ENCODE measurements at places on chromosomes 6 and 20. TPM values are rescaled to one million over a fixed set of nuclear protein-coding genes. Genes with fewer than 3 reads are reported as not detected.

Gene PCSK2
- total RNA-seq: 15.9 TPM

Gene ZBTB9
- 9.0 TPM for total RNA-seq

Gene ZNF292
- 124 TPM for total RNA-seq

Gene SNAP91
- 108 TPM for total RNA-seq

Gene KCNQ5
- total RNA-seq: 12.6 TPM

Gene NR2E1
- total RNA-seq: 6.1 TPM

Gene MYBL2
- 0.41 TPM for total RNA-seq

Gene THBS2
- 6.5 TPM for total RNA-seq

Gene C20orf204
- total RNA-seq: 1.2 TPM

Gene PSMF1
- total RNA-seq: 24.5 TPM

Gene SPTLC3
- 0.82 TPM for total RNA-seq

Gene TTLL9
- total RNA-seq: 1.2 TPM

Gene RIMS4
- total RNA-seq: 43.2 TPM

Gene RAD21L1
- under 0.01 TPM for total RNA-seq

Gene GPX5
- total RNA-seq: not detected

Gene FAM210B
- total RNA-seq: 15.5 TPM

Gene TMEM244
- total RNA-seq: 1.2 TPM

Gene EPPIN
- total RNA-seq: not detected

Gene WFDC12
- not detected for total RNA-seq

Gene CDH26
- total RNA-seq: 0.41 TPM

Gene IMPG1
- total RNA-seq: not detected

Gene TRIM40
- not detected for total RNA-seq

Gene IFNGR1
- 66.4 TPM for total RNA-seq

Gene SYTL3
- total RNA-seq: 2.0 TPM

Gene PPP1R3G
- 1.6 TPM for total RNA-seq

Gene AIF1
- 6.9 TPM for total RNA-seq

Gene GRM4
- 3.7 TPM for total RNA-seq

Gene PDE7B
- total RNA-seq: 16.3 TPM

Gene MYMX
- total RNA-seq: not detected

Gene RNASET2
- 16.7 TPM for total RNA-seq

Gene CNKSR3
- total RNA-seq: 4.1 TPM

Gene CDSN
- not detected for total RNA-seq

Gene TGM2
- total RNA-seq: 3.3 TPM

Gene THEMIS
- total RNA-seq: 0.41 TPM

Gene NKAIN4
- total RNA-seq: 14.7 TPM

Gene ZSCAN23
- 11.0 TPM for total RNA-seq

Gene ARFRP1
- total RNA-seq: 18.3 TPM

Gene ULBP2
- total RNA-seq: 5.3 TPM

Gene IER3
- total RNA-seq: 2.4 TPM

Gene PTK6
- total RNA-seq: not detected

Gene ARMH2
- total RNA-seq: not detected

Gene TOX2
- 0.41 TPM for total RNA-seq

Gene PLA2G7
- total RNA-seq: 1.6 TPM

Gene DNAH8
- total RNA-seq: under 0.01 TPM

Gene BNIP5
- total RNA-seq: under 0.01 TPM

Gene MRAP2
- 7.7 TPM for total RNA-seq

Gene PKIB
- total RNA-seq: 4.1 TPM

Gene GPR6
- 7.3 TPM for total RNA-seq

Gene SLC22A16
- not detected for total RNA-seq

Gene TREM1
- total RNA-seq: not detected

Gene MAK
- total RNA-seq: under 0.01 TPM

Gene DOK5
- total RNA-seq: 236 TPM

Gene MCHR2
- 12.6 TPM for total RNA-seq

Gene DDO
- 0.41 TPM for total RNA-seq

Gene SLC26A8
- 5.7 TPM for total RNA-seq
